Psoas muscle (tissue), 8 donors: ENCODE measurements at places on chromosomes 3 and 15. TPM values are rescaled to one million over a fixed set of nuclear protein-coding genes. Genes with fewer than 3 reads are reported as not detected.

GRCh38 chr3:10780922-10781321 is 35.1 kb upstream of the SLC6A11 start:
- DNase-seq: no peak

DNA sequence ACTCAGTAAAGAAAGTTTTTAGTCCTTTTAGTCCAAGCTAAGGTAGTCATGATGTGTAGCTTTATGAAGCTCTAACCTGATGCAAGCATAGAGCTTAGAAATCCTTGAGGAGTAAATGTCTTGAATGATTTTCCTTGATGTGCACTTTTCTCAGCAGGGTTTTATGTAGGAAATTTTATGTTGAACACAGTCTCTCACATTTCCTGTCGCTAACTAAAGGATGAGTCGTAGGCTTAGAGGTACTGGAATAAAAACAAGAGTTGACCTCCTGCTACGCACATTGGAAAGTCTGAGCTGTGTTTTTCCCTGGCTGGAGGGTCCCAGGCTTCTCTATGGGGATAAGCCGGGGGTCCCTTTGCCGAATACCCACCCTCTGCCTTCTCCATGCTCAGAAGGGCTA is 34.7 kb upstream of the ZPLD1 start:
- no peak for DNase-seq

GRCh38 chr3:106299300-106300098 is 430.7 kb upstream of the CBLB start:
- DNase-seq: no peak

GRCh38 chr15:72229076-72229946 is 1.7 kb downstream of the PKM start:
- DNase-seq: no peak

GRCh38 chr3:152245498-152246170 is 23.1 kb upstream of the MBNL1 start:
- DNase-seq: no peak

GRCh38 chr15:40111888-40112287 is 3.2 kb upstream of the BMF start:
- DNase-seq: no peak

- peak; percentile 68 for DNase-seq
Observed at GRCh38 chr15:31352339-31352751, 25.7 kb downstream of the KLF13 start.

DNA sequence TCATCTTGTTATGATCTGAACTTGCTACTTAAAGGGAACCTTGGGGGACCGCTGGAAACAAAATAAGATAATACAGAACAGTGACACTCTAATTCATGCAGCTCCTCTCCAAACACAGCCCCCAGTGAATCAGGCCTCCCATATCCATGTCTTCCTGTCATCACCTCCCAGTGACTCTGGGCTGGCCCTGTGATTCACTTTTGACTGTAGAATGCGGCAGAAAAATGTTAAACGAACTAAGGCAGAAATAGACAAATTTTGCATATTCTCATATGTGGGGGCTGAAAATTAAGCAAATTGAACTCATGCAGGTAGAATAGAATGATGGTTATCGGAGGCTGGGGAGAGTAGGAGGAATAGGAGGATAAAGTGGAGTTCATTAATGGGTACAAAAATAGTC is 20.2 kb upstream of the GADL1 start:
- no peak for DNase-seq

GRCh38 chr3:110793611-110794010 is 278.0 kb upstream of the NECTIN3 start:
- no peak for DNase-seq

DNA sequence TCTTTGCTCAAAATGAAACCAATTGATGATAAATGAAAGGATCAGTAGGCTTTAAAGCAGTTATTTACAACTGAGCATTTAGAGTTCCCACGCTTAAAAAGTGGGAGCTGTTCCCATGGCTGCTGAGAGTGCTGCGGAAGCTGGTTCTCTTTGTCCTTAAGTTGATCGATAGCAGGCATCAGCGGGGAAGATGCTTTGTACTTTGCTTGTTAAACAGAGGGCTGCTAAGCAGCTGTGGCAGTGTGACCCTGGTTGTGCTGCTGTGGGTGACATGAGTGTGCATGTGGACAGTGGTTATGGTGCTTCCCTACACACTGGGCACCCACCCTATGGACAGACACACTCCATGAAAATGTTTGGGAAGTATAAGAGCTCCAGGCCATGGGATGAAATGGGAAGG is 96.3 kb downstream of the PTPRG start:
- DNase-seq: no peak

Gene TP63
- 10.3 TPM for total RNA-seq

Gene GOLGA8G
- not detected for total RNA-seq

Gene SPINK8
- not detected for total RNA-seq
